ENCODE measurements at places on chromosomes 11 and 22. TPM values are rescaled to one million over a fixed set of nuclear protein-coding genes. Genes with fewer than 3 reads are reported as not detected.

Gene USP35
- 10.4 TPM for polyA plus RNA-seq

Gene OR4C3
- polyA plus RNA-seq, result not detected

Gene MAPK1
- 33.5 TPM for polyA plus RNA-seq

Gene MOV10L1
- 1.4 TPM for polyA plus RNA-seq

Gene C11orf97
- polyA plus RNA-seq, result not detected

Gene SLC43A1
- 17.0 TPM for polyA plus RNA-seq

Gene MEI1
- polyA plus RNA-seq, result 2.6 TPM

Gene GGTLC3
- not detected for polyA plus RNA-seq

Gene PHOX2A
- polyA plus RNA-seq, result not detected

Gene RASSF10
- not detected for polyA plus RNA-seq

Gene BID
- polyA plus RNA-seq, result 240 TPM

Gene GLB1L2
- polyA plus RNA-seq, result 0.26 TPM

Gene OR4S1
- not detected for polyA plus RNA-seq

Gene GGT5
- 5.8 TPM for polyA plus RNA-seq

Gene CFAP300
- polyA plus RNA-seq, result 0.87 TPM

Gene VWA5A
- polyA plus RNA-seq, result 4.7 TPM

Gene CLDN5
- polyA plus RNA-seq, result 0.21 TPM

Gene SYT7
- polyA plus RNA-seq, result 0.26 TPM

Gene OR10W1
- polyA plus RNA-seq, result not detected

Gene FAT3
- polyA plus RNA-seq, result 0.53 TPM

Gene CBLIF
- polyA plus RNA-seq, result not detected

Gene PDE2A
- polyA plus RNA-seq, result 0.06 TPM
